ENCODE measurements at places on chromosomes 11 and 22. TPM values are rescaled to one million over a fixed set of nuclear protein-coding genes. Genes with fewer than 3 reads are reported as not detected.

Gene SPI1
- not detected for total RNA-seq

Gene PARVG
- total RNA-seq: 190 TPM

Gene GP1BB
- not detected for total RNA-seq

Gene EHF
- total RNA-seq: not detected

Gene KCNJ1
- total RNA-seq: not detected

Gene AGBL2
- 5.5 TPM for total RNA-seq

Gene OOSP1
- total RNA-seq: not detected

Gene OAF
- 2.8 TPM for total RNA-seq

Gene GSTT2
- not detected for total RNA-seq

Gene MYEOV
- total RNA-seq: not detected

Gene DRAP1
- 165 TPM for total RNA-seq

Gene MPST
- 22.8 TPM for total RNA-seq

Data from activated naive CD4-positive, alpha-beta T cell treated with anti-CD3 and anti-CD28 coated beads, Interleukin-2, amount 10 ng/mL, durations not matched to agents 5 hours and 36 hours (primary cell).